Right ventricle myocardium inferior (tissue), 1 donor: ENCODE measurements at places on chromosomes 12 and 14.

DNA sequence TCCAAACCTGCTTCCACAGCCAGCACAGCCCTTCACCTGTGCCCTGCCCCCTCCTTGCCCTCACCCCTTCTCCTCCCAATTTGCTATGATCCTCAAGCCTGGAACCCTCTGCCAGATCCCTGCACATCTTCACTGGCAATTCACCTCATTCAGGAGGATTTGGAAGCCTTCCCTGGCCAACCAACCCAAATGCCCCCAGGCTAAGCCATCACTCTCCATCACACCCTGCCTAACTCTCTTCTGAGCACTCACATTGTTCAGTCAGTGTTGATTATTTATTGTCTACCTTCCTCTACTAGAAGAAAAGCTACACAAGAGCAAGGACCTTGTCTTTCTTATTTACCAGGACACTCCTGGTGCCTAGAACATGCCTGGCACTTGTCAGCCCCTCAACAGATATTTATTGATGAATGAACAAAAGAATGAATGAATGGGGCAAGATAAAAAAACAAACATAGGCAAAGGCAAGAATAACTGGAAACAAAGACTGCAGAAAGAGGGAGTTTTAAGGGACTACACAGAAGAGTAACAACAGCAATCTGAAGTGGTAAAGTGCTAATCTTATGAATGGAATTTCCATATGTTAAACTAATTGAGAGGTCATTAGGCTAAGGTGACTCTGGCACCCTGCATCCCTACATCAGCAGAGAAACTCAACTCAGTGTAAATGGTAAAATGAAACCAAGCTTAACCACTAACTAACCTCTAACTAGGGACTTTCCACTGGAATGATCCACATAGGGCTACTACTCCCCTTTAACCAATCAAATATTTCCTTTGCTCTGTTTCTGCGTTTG lies 33.4 kb downstream of the TMTC1 start:
- no peak for DNase-seq

DNA sequence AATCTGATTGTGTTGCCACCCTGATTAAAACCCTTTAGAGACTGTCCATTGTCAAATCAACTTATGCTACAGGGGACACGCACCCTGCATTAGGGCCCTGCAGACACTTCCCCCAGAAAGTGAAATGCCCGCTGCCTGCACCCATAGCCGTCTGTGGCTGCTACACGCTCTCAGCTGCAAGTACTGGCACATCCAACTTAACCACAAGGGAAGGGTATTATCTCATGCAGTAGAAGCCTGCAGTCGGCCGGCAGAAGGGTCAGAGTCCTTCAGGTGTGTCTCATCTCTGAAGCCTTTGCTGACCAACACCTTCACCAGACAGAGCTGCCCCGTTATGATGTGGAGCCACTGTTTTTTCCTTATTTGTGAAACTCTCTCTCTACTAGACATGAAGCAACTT lies 20.8 kb downstream of the CFAP251 start:
- DNase-seq: no peak

GRCh38 chr14:58191763-58192601 lies 8.0 kb upstream of the ACTR10 start:
- DNase-seq: no peak

DNA sequence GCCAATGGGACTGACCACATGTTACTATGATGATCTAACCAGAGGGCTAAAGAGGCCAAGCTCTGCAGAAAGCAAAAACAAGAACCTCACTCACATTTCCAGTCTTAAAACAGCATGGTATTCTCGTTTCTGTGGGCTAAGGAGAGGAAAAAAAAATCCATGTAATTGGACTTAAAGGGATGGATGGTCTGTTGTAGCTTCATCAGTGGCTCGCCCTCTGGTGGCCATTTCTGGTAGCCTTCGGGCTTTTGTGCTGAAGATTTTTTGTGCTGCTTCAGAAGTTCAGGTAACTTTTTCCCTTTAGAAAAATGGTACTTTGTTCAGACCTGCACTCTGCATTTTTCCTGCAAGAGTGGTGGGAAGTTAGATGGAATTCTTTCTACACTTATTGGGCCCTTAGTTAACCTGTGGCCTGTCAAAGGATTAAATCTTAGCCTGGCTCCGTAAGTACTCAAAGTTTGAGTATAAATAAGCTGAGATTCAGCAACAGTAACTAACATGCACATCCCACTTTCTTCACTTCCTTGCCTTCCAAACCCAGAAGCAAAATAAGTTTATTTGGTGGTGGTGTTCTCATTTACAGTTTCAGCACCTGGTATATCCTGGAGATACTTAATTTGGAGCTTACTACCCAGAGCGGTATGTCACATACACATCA lies 22.3 kb downstream of the DCAF4 start:
- DNase-seq: no peak

GRCh38 chr14:25007832-25008231 lies 42.1 kb downstream of the STXBP6 start:
- DNase-seq: no peak

DNA sequence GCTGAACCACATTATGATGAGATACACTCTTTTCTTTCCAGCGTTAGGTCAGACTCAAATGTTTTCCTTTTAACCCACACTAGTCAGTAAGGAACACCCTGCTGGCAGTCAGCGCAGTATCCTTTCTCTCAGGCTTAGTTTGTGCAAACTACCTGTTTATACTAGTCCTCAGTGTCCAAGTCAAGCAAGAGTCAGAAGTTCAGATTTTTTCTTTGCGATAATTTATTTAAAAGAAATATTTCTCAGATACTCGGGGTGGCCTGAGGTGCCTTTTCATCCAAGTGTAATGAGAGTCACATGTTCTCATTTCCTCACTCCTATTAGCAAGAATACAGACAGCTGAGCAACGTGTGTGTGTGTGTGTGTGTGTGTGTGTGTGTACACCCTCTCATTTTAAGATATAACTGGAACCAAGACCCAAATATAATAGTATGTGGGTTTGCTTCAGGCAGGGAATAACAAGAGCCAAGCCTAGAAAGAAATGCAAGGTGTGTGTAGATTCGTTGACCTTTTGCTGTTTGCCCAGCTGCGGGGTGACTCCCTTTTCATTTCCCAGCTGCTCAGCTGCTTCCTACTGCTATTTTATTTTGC lies 182.7 kb downstream of the KICS2 start:
- DNase-seq: no peak

DNA sequence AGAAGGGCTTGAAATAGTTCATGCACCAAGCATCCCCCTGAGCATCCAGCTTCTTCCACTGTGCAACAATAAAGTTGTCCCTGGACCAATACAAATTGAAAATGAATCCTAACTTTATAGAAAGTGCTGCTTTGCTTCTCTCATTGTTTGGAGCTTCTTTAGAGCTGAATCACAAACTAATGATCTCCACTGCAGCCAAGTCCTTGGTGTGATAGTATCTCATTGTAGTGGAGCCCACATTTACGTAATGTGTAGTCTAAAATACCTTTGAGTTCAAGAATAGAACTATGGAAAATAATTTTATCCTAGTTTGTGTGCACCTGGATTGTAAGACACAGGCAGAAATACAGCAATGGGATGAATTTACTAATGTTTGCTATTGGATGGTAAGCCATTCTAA lies 319.9 kb downstream of the EGLN3 start:
- no peak for DNase-seq

GRCh38 chr12:80299219-80299618 lies 144.8 kb upstream of the PTPRQ start:
- no peak for DNase-seq

- DNase-seq: no peak
These were observed 43.4 kb upstream of the NR2C1 start for GRCh38 chr12:95116773-95117172.

- DNase-seq: no peak
These were observed 890 bp upstream of the BCL7A start for GRCh38 chr12:122020795-122021192.

DNA sequence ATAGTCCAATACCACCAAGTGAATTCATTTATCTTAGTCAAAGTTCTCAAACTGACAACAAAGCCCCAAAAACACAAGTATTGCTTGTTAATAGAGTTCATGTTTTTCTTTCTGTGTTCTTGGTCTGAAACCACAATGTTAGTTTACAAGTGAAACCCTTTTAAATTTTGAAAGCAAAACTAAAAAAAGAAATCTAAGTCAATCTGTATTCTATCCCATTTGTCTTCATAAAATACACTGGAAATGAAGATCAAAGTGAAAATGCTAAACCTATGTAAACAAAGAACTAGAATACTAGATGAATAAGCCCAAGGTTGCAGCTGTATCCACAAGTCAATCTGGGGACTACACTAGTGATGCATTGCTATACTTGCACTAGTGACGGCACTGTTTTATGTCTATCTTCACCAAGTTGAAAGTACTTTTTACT lies 10.4 kb downstream of the MAP4K5 start:
- DNase-seq: no peak

DNA sequence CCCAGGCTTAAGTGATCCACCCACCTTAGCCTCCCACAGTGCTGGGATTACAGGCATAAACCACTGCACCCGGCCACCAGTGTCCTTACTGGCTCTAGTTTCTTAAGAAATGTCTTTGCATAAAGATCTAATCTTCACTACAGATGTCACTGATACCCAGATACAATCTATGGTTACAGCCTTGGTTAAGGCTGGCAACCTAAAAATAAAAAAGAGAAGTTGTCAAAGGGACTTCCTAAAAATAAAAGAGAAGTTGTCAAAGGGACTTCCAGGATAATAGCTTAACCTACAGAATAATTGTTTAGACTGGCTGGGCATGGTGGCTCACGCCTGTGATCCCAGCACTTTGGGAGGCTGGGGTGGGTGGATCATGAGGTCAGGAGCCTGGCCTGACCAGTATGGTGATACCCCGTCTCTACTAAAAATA lies 27.6 kb downstream of the ETFBKMT start:
- DNase-seq: no peak

DNA sequence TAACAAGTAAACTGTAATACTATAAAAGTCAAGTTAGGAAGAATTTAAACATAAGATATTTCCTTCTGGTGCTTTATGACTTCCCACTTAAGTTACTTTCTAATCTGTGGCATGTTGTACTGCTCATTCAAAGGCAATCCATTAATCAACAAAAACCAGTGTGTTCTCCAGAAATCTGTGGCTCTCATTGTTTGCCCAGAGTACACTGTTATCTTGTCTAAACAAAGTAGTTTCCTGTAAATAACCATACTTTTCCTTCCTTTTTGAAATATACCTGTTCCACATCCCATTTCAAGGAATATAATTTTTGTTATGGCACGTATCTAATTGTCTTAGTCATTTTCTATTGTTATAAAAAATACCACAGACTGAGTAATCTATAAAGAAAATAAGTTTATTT lies 184.1 kb downstream of the CCER1 start:
- DNase-seq: no peak

DNA sequence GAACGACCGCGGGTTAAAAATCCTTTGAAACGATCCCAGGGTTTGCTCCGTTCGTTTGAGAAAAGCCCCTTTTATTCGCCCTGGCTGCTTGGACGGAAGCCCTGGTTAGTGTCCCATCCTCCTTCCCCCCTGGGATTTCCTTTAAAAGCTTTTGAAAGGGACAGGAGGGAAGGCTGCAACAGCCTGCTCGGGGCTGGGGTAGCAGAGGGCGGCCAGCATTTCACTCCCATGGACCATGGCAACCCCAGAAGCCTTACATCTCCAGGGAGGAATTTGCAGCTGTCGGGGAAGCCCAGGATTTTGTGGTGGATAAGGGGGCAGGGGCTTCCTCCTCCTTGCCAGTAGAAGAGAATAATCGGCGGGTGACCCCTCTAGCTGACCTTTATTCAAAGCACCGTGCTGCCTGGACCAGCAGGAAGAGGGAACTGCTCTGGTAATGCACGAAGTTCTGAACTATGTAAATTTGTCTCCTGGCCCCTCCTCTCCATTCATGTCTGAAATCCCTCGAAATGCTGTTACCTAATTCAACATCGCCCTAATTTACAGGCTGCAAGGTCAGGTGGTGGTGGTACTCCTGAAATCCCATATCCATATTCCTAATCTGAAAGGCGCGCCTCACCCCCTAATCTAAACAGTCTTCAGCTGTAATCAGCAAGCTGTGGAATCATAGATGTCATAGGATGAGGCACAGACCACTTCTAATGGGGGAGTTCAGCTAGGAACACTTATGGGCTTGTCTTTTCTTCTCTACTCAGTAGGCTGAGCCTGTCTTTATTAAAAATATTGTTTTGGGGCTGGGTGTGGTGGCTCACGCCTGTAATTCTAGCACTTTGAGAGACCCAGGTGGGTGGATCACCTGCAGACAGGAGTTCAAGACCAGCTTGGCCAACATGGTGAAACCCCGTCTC lies 1.0 kb upstream of the CLIP1 start:
- no peak for DNase-seq
